ENCODE measurements at places on chromosomes 5 and 9.

GRCh38 chr9:108803428-108804065 lies 52.2 kb downstream of the ACTL7B start:
- DNase-seq, result no peak

- DNase-seq, result no peak
Measured at GRCh38 chr9:2016408-2017330, 1.5 kb downstream of the SMARCA2 start.

DNA sequence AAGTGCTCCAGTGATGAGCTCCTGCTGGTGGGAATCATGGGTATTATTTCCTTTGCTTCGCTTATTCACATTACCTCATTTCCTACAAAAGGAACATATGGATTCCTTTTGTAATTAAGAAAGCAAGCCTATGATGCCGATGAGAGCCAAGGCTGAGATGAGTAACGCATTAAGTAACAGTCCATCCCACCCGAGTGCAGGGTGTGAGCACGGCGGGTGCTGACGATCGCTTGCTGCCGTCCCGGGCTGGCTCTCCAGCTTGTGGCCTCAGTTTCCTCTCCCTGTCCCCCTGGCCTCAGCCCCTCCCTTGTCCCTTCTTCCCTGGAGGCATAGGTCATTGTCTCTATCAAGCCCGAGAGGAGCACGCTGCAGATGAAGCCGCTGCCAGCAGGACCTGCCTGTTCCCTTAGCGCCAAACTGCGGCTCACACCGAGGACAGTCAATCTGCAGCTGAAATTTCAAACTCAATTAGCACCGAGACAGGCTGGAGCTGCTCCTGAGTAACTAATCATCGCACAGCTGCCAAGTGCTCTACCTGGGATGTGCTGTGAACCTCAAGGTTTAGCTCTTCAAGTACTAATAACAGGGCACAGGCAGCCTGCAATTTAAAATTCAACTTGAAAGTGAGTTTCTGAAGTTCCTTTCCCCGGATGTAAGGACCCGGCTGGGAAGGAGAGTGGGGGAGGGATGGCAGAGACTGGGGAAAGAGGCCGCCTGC lies 115.2 kb upstream of the RAPGEF1 start:
- no peak for DNase-seq

DNA sequence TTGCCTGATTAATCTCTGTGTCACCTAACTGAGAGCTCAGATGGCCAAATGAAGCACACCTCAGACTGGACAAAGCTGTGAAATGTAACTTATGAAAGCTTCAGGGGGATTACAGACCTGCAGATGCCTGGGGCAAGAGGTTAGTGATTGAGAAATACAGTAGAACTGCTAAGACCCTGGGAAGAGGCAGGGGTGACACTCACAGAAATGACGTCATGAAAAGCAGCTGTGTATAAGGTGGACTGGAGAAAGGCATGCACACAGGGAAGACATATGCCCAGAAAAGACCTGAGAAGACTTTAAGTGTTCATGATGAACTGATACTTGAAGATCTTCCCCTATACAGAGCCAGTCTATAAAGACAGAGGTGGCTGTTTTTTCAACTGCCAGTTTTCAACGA lies 49.3 kb upstream of the SPTLC1 start:
- no peak for DNase-seq

DNA sequence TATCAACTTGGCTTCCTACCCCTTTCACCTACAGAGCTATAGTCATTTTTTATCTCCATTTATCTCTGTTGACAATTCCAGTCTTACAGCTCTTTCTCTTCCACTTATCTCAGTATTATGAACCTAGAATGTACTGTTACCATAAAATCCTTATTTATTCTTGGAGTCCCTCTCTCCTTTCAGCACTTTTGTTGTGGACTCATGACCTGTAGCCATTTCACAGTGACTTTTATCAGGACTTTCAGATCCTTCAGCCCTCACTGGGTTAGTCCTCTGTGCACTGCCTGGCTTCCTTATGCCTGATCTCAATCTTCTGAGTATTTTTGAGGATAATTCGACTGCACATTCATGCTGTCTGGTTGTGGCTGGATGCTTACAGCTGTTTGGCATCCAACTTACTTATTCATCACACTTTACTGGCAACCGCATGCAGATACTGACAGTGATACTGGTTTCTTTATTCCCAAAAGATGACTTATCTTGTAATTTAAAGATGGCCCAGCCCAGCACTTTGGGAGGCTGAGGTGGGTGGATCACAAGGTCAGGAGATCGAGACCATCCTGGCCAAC lies 293.3 kb downstream of the MAN2A1 start:
- no peak for DNase-seq

- no peak for DNase-seq
Measured at GRCh38 chr9:107906074-107906473, 416.5 kb upstream of the KLF4 start.

DNA sequence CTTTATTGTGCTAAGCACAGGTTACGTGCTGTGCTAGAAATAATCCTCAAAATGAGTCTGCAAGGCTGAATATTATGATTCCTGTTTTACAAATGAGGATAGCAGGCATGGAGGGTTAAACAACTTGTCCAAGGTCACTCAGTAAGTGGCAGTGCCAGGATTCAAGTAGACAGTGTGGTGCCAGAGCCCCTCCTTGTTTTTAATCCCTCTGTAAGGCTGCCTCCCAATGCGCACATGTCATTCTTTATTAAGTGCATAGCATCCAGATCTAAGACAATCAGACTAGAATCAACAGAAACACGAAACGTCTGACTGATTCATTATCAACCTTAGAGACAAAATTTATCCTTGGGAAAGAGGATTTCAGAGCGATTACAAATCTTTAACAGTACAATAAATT lies 199.6 kb downstream of the SMARCA2 start:
- no peak for DNase-seq

All from Jurkat, Clone E6-1 (cell line).